Breast epithelium (tissue), 4 donors: ENCODE measurements at places on chromosomes 1 and 21. TPM values are rescaled to one million over a fixed set of nuclear protein-coding genes. Genes with fewer than 3 reads are reported as not detected.

DNA sequence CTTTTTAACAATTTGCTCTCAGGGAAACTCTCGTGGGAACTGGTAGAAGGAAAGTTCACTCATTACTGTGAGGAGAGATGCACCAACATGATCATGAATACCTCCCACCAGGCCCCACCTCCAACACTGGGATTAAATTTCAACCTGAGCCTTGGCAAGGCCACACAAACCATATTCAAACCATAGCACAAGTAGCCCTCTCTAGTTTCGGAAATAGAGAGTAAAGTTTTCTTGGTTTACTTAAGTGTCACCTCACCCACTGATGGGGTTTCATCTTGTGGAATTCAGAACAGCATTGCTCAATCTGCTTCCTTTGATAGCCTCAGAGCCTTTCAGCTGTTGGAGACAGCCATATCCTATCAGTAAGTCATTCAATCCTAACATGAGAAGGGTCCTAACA lies 25.5 kb upstream of the CCSAP start:
- H3K27ac ChIP-seq = no peak overlapping the region
- DNase-seq = no peak
- H3K27me3 ChIP-seq = no peaks in the 10 kb centered on the region
- H3K4me1 ChIP-seq = no peaks in the 10 kb centered on the region
- no peaks in the 10 kb centered on the region for H3K36me3 ChIP-seq

The SLAMF9 gene
- total RNA-seq = not detected

The RIPK4 gene
- 30.3 TPM for total RNA-seq

The TRNP1 gene
- total RNA-seq = 1.6 TPM

- no peaks in the 10 kb centered on the region for H3K36me3 ChIP-seq
- H3K4me3 ChIP-seq = no peak overlapping the region
- no peaks in the 10 kb centered on the region for H3K27me3 ChIP-seq
Measured at GRCh38 chr1:9903801-9904527, 6.1 kb downstream of the CTNNBIP1 start.

- no peak overlapping the region for H3K4me3 ChIP-seq
- H3K27ac ChIP-seq = no peak overlapping the region
- H3K27me3 ChIP-seq = no peaks in the 10 kb centered on the region
- DNase-seq = no peak
Measured at GRCh38 chr1:8603220-8603616, 214.2 kb downstream of the RERE start.

The CBR1 gene
- total RNA-seq = 104 TPM

DNA sequence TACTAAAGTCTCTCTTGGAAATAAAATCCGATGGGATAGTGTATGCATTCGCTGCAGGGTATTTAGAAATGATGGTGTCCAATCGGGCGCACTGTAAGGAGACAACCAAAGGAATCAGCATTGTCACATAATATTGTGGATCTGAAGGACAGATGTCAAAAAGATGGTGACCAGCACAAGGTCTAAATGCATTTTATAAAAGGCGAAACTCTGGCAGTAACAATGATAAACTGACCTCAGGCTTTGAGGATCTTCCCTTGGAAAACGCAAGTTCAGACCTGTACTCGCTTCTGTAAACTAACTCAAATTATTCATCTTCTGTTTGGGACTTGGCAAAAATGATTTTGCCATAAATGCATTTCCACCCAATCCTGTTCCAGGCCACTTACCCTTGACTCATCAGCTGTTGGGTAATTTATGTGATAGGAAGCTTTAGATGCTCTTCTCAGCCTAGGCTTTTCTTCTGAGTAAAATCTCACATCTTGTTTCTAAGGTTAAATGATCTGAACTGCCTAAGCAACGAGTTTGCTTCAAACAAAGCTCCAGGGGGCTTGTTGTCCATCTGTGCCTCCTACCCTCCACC lies 33.8 kb downstream of the STPG1 start:
- no peaks in the 10 kb centered on the region for H3K27me3 ChIP-seq
- no peaks in the 10 kb centered on the region for H3K36me3 ChIP-seq
- peak overlapping the region; percentile 40 for H3K27ac ChIP-seq

DNA sequence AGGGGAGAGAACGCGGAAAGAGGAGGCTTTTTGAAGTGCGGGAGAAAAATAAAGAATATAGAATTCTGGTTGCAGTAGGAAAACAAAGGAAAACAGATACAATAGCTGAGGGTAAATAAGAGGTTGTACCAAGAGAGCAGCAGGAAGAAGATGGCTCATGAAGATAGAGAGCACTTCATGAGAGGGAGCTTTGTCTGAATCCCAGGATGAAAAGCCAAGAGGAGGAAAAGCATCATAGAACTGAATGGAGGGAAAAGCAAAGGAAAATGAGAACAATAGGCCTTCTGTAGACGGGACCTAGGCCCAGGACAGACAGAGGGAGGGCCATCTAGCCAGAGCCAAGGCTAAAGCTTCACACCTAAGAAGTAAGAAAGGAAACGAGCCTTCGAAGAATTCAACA lies 49.5 kb downstream of the ATP6V1G3 start:
- no peaks in the 10 kb centered on the region for H3K4me1 ChIP-seq
- no peak for DNase-seq
- H3K4me3 ChIP-seq = no peak overlapping the region
- no peaks in the 10 kb centered on the region for H3K27me3 ChIP-seq

GRCh38 chr1:67724928-67725560 lies 40.0 kb downstream of the GADD45A start:
- H3K4me3 ChIP-seq = no peak overlapping the region
- peak overlapping the region; percentile 69 for H3K27ac ChIP-seq
- peak; percentile 63 for DNase-seq
- H3K36me3 ChIP-seq = no peaks in the 10 kb centered on the region
- H3K4me1 ChIP-seq = peaks cover 10% of the 10 kb centered on the region

The KCNQ4 gene
- 0.32 TPM for total RNA-seq

GRCh38 chr21:22649246-22649645 lies 1651.0 kb downstream of the NCAM2 start:
- H3K27ac ChIP-seq = no peak overlapping the region
- H3K4me3 ChIP-seq = no peak overlapping the region
- DNase-seq = no peak
- no peaks in the 10 kb centered on the region for H3K27me3 ChIP-seq

The RIMS3 gene
- total RNA-seq = 2.6 TPM

DNA sequence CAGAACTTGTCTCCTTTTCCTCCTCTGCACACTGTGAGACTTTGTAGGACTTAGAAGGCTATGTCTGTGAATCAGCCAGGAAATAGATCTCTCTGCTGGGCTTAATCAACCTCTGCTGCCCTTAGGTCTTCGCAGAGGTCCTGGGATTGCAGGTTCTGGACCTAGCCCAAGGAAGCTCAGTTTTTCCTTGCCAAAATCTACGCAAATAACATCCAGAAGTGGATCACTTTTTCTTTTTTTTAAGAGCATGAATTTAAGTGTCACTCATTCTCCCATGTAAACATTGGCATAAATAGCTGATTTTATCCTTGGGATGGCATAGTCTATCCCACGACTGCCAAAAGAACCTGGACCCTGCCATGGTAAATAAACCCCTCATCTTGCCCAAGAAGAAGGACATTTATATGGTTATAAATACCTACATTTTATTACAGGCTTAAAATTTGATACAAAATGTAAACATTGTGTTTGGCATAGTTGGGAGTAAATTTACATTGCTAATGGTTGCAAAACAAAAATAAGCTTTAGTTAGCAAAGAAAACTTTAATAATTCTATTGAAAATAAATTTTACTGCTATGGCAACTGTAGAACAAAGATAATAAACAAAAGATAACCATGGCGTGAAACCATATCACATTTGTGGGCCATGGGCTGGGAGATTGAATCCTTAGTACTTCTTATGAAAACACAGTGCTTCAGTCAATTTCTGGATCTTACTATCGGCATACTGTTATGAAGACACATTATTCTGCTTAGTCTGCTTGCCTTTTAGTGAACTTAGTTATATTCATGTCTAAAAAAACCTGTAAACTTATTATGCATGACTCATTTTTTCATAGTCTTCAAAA lies 24.5 kb upstream of the DISC1 start:
- no peaks in the 10 kb centered on the region for H3K4me1 ChIP-seq
- H3K27ac ChIP-seq = no peak overlapping the region
- H3K4me3 ChIP-seq = no peak overlapping the region
- no peak for DNase-seq

DNA sequence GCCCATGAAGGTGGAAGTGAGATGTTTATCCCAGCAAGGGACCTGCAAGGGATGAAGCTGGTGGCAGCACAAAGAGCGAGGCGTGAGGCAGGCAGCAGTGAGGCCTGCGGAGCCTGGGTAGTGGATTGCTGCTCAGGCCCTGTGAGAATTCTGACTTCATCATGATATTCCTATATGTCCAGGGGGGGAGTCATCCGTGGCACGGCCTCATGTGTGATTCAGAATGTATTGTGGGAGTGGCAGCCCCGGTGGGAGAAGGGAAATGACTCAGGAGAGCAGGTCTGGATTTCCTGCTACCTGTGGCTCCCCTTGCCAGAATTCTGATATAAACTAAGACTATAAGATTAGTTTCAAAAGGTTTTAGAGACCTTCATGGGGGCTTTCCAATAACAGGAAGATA lies 240.9 kb downstream of the CAMTA1 start:
- H3K4me3 ChIP-seq = no peak overlapping the region
- no peak for DNase-seq
- H3K36me3 ChIP-seq = no peaks in the 10 kb centered on the region
- H3K4me1 ChIP-seq = no peaks in the 10 kb centered on the region
- no peak overlapping the region for H3K27ac ChIP-seq

The NID1 gene
- total RNA-seq = 154 TPM

GRCh38 chr21:32316361-32317215 lies 17.9 kb downstream of the MRAP start:
- no peak overlapping the region for H3K27ac ChIP-seq
- no peaks in the 10 kb centered on the region for H3K27me3 ChIP-seq
- no peaks in the 10 kb centered on the region for H3K4me1 ChIP-seq
- DNase-seq = no peak
- no peak overlapping the region for H3K4me3 ChIP-seq

The ATP1B1 gene
- total RNA-seq = 46.9 TPM

The FCRL6 gene
- 2.8 TPM for total RNA-seq

DNA sequence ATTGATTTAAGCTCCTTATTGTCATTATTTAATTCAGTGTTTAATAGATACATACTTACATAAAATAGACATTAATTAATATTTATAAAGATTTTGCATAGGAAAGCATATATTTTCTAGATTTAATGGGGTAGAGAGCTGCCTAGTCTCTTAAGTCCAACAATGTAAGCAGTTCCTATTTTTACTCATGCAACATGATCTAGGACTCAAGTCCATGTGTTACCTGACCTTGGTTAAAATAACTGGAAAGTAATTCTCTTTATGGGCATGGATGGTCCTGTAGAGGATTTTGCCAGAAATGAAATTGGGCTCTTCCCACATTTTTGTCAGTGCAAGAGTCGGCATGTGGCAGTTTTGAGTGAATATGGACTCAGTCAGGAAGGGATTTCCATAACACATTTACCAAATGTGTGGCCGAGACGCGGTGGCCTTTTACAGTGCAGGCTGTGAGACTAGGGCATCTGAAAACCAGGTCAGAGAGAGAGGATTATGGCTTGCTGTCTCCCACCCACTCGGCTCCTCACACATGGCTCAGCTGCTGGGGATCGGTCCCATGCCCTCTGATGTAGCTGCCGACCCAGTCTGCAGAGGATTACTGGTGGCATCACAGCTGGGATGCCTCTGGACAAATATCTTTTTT lies 6.2 kb upstream of the KIF1B start:
- H3K27me3 ChIP-seq = no peaks in the 10 kb centered on the region
- H3K36me3 ChIP-seq = no peaks in the 10 kb centered on the region
- H3K4me3 ChIP-seq = no peak overlapping the region
- no peak overlapping the region for H3K27ac ChIP-seq
- no peaks in the 10 kb centered on the region for H3K4me1 ChIP-seq
- DNase-seq = no peak

The SPATA1 gene
- total RNA-seq = 1.0 TPM

GRCh38 chr1:64161357-64161941 lies 42.0 kb upstream of the UBE2U start:
- H3K4me1 ChIP-seq = no peaks in the 10 kb centered on the region
- no peaks in the 10 kb centered on the region for H3K27me3 ChIP-seq
- DNase-seq = no peak
- H3K27ac ChIP-seq = no peak overlapping the region
- no peaks in the 10 kb centered on the region for H3K36me3 ChIP-seq

- H3K36me3 ChIP-seq = peaks cover 8% of the 10 kb centered on the region
- no peak overlapping the region for H3K27ac ChIP-seq
- no peak overlapping the region for H3K4me3 ChIP-seq
- H3K4me1 ChIP-seq = no peaks in the 10 kb centered on the region
Measured at GRCh38 chr1:119918301-119918700, 22.0 kb upstream of the ADAM30 start.

The PROX1 gene
- total RNA-seq = 5.7 TPM

GRCh38 chr1:43232482-43232881 lies 37.3 kb upstream of the TMEM125 start:
- no peaks in the 10 kb centered on the region for H3K36me3 ChIP-seq
- H3K27me3 ChIP-seq = no peaks in the 10 kb centered on the region
- H3K4me1 ChIP-seq = no peaks in the 10 kb centered on the region

GRCh38 chr1:90621986-90622385 lies 95.1 kb downstream of the BARHL2 start:
- H3K4me3 ChIP-seq = no peak overlapping the region

The CACNA1E gene
- not detected for total RNA-seq
